D341Med (cell line): ENCODE measurements at places on chromosomes 3 and 15.

- no peak for DNase-seq
These were observed 18.9 kb downstream of the GREM1 start for GRCh38 chr15:32736701-32737061.

- DNase-seq = peak; percentile 77
These were observed 9.5 kb downstream of the RPS17 start for GRCh38 chr15:82530606-82531379.

DNA sequence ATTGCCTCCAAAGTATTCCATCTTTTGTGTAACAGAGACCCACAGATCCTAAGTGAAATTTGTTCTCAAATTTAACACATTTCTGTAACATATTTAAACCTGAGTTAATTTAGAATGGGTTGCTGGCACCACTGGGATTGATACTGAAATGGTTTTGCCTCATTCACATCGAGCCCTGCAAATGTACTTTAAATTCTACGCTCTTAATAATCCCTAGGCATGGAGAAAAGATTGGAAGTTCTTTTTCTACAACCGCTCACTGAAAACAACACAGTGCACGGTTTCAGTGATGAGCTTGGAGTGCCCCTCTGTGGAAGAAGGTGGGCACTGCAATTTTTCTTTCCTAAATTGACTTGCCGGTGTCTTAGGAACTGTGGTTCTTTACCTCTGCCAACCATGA lies 109.9 kb upstream of the ATP11B start:
- DNase-seq = peak; percentile 68

GRCh38 chr15:76162784-76163456 lies 103.1 kb downstream of the TMEM266 start:
- DNase-seq = no peak

DNA sequence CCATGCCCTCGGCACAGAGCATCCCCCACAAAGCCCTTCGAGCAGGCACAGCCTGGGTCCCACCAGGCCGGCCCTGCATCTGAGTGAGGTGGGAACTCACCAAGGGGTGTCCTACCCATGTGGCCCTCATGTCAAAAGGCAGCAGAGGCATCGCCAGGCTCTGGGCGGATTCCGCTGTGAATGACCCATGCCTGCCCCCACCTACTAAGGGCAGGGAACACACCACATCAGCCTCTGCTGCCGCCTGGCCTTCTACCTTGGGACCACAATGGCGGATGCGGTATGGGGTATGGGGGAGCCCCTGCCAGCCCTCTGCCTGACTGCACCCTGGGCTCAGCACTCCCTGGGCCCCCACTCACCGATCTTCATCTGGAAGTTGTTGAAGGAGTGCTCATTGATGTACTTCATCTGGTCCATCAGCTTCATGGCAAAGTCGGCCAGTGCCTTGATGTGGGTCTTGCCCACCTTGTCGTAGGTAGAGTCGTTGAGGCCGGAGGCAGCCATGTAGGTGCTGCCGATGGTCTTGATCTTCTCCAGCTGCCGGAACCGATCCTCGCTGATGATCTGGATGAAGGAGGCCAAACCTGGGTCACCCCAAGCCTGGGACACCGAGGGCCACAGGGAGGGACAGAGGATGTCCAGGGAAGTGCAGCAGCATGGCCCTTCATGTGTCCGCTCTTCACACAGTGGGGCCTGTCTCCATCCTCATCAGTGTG lies 87.8 kb downstream of the SEC22A start:
- no peak for DNase-seq

GRCh38 chr3:132317229-132317948 lies at the start of gene ACP3:
TSS of gene ACP3 (plus strand) at chr3:132317407. CDS start at chr3:132317457, 50 bp downstream.
- DNase-seq = no peak

DNA sequence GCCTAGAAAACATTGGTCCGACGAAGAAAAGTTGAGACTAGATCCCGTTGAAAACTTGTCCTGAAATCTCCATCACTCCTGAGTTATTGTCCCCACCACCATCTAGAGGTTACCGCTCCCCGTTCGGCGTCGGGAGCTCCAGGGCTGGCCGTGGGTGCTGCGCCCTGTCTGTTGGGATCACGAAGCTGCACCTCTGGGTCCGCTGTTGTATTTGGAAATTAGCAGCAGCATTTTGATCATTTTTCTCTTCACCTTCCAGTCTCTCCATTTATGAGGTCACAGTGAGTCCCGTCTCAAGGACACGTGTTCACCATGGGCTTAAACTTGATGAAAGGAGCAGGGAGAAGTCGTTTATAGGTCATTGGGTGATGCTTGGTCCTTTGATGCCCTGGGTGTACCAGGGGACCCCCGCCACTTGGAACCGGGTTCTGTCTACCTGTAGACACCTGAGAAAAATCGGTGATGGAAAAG lies 565 bp downstream of the MANF start:
- DNase-seq = peak; percentile 42

DNA sequence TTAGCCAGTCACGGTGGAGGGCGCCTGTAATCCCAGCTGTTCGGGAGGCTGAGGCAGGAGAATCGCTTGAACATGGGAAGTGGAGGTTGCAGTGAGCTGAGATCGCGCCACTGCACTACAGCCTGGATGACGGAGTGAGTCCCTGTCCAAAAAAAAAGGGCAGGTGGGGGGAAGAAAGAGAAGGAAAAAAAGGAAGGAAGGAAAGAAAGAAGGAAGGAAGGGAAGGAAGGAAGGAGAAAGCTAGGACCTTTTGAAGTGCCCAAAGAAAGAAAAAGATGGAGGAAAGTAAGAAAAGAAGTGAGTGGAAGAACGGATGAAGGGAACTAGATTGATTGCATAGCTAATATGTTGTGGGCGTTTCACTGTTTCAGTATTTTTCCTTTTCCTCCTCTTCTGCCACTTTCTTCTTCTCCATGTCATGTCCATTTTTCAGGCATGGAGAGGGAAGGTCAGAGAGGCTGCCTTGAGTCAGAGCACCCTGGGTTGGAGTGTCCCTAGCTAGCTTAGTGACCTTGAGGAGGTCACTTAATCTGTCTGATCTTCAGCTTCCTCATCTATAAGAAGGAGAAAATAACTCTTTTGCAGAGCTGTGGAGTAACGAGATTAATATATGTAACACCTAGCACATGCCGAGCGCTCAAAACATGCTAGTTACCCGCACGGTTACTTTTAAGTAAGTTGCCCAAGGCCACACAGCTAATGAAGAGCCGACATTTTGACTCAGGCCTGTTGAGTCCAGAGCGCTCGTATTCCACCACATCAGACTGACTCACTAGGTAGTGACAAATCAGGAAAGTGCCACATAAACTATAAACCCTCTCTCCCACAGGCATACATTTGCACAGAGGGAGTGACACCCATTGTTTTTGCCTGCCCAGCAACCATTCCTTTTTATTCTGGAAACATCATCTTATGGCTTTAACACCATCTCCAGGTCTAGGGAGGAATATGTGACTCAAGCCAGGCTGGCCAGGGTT lies 42.2 kb downstream of the BHLHE40 start:
- no peak for DNase-seq

- no peak for DNase-seq
These were observed 1.8 kb downstream of the GSK3B start for GRCh38 chr3:120092474-120092873.

DNA sequence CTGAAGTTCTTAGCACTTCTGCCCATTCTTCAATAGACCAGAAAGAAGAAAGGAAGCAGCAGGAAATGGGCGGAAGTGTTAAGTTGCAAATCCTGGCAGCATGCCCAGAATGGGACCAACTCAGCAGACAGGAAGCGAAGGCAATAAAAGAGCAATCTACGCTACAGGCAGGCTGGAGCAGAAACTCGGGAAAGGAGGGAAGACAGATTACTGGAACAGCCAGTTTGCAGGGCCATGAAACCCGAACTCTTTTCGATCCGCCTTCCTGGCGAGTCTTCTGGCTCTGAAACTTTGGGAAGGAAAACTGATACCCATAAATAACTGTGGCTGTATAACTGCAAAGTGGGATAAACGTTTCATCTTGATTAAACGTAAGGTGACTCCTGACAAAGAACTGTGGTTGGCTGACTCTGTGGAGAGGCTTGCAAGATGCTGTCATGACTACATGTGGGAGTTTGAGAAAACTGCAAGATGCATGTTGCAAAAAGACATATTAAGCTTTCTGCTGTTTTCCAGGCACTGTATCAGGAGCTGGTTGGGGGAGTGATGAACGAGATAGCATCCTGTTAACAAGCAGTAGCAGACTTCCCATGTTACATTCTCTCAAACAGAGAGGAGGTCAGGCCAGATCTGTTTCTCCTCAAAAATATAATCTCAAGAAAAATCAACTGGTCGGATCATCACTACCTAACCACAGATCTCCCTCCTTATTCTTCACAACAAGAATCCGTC lies 67.8 kb downstream of the FMN1 start:
- no peak for DNase-seq

DNA sequence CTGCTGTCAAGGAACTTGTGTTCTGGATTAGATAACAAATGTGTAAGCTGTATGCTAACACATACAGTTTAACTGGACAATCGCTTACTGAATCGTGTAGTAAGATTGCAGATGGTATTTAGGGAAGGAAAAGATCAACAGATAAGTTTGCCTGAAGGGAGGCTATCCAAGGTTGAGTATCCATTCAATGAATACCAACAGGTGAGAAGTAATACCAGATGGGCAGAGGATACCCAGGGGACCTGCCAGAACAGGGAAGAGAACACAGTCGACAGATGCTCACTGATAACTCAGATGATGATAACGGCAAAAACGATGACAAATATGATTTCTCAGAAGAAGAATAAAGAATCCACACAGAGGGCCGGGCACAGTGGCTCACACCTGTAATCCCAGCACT lies 3.2 kb upstream of the UACA start:
- no peak for DNase-seq

DNA sequence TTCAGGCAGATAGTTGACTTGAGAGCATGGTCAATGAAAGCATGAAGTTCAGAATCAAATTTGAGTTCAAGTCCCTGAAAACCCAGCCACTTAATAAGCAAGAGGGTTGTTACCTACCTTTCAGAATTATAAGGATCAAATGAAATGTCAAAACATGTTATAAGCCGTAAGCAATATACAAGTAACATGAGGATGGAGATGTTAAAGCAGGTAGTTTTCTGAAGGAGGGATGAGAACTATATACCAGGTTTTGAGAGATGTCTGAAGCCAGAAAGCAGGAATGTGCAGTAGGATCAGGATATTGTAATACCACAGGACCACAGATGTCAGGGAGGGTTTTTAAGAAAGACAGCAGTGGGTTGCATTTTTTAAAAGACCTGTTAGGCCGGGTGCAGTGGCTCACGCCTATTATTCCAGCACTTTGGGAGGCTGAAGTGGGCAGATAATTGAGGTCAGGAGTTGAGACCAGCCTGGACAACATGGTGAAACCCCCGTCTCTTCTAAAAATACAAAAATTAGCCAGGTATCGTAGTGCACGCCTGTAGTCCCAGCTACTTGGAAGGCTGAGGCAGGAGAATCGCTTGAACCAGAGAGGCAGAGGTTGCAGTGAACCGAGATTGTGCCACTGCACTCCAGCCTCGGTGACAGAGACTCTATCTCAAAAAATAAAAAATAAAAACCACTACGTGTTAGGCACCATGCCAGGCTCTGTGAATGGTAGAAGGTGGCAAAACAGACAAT lies 6.9 kb upstream of the EIF3J start:
- no peak for DNase-seq

GRCh38 chr3:127428344-127428997 lies 140.6 kb upstream of the PRR20G start:
- DNase-seq = no peak

DNA sequence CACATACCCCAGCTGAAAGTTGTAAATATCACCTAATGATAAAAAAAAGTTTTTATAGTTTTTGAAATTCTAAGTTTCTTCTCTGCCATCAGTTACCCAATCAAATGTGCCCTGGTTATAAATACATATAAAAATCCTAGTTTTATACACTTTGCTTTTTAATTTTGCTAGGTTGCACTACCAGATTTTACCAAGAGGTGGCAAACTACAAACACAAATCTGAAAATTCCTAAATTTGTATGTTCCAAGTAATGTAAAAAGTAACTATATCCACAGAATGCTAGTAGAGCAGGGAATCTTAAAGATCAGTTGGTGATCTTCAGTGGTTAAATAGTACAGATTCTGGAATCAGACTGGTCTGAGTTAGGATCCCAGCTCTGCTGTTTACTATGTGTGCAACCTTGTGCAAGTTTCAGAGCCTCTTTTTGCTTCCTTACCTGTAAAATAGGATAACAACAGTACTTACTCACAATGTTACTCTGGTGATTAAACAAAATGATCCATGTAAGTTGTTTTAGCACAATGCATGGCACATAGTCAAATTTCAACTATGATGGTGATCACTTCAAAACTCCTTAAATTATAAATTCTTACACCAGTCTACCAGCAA lies 11.0 kb downstream of the TRPM7 start:
- no peak for DNase-seq
